ENCODE measurements at places on chromosomes 1 and 21. TPM values are rescaled to one million over a fixed set of nuclear protein-coding genes. Genes with fewer than 3 reads are reported as not detected.
A peak's percentile ranks its signal among the peaks of the same experiment; 100 is the strongest.

DNA sequence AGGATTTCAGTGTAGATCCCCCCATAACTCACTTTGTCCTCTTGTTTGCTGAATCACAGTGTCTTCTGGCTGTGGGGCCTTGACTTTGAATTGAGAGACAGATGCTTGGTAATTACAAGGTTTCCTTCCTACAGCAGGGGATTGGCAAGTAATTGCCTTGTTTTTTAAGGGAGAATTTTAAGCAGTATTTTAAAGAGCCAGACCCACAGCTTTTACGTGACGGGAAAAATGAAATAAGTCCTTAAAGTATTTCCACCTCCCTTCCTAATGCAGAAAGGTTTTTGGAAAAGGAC, 41.0 kb downstream of the PGBD5 start:
- DNase-seq, result no peak

FAM177B gene
- total RNA-seq, result not detected

DNA sequence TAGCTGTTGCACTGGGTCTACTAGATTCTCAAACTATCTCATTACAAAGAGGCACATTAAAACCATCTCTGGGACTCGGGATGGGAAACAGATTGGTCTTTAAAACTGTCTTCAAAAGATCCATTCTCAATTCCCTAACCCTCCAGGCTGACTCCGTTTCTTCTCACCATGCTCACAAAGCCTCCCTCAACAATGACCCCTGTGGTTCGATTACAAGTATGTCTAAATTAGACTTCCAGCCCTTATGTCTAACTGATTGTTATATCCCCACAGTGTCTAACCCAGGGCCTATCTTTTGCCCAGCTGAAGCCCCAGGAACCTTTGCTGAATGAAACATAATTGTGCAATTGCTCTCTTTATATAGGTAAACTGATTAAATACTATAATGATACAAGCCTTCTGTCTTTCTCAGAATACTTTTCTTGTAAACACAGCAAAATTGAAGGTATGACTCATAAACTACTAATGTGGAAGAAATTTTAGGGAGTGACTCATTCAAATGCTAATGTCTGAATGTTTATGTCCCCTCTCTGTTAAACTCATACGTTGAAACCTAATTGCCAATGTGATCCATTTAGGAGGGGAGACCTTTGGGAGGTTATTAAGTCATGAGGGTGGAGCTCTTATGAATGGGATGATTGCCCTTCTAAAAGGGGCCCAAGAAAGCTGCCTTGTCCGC, 65.6 kb upstream of the DAB1 start:
- peak; percentile 81 for DNase-seq

- DNase-seq, result no peak
Observed at GRCh38 chr1:200464784-200465400, 55.1 kb upstream of the ZNF281 start.

GRCh38 chr1:21821385-21822019, 9.4 kb downstream of the LDLRAD2 start:
- no peak for DNase-seq

DNA sequence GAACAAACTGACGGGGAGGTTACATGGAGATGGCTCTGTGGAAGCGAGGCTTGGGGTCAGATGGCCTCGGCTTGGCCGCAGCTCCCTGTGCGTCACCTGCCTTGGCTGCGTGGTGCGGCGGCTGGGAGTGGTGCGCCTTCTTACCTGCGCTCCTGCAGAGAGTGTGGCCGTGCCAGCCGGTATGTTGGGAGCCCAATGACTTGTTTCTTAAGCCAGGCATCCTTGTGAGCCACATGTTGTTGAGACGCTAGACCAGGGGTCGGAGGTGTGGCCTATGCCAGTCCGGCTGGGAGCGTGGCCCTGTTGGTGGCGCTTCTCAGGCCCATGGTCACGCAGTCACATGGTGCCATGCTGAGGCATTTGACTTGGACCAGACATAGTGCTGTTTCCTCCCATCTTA, 10.5 kb downstream of the SLX9 start:
- DNase-seq, result no peak

FMO2 gene
- not detected for total RNA-seq

DNA sequence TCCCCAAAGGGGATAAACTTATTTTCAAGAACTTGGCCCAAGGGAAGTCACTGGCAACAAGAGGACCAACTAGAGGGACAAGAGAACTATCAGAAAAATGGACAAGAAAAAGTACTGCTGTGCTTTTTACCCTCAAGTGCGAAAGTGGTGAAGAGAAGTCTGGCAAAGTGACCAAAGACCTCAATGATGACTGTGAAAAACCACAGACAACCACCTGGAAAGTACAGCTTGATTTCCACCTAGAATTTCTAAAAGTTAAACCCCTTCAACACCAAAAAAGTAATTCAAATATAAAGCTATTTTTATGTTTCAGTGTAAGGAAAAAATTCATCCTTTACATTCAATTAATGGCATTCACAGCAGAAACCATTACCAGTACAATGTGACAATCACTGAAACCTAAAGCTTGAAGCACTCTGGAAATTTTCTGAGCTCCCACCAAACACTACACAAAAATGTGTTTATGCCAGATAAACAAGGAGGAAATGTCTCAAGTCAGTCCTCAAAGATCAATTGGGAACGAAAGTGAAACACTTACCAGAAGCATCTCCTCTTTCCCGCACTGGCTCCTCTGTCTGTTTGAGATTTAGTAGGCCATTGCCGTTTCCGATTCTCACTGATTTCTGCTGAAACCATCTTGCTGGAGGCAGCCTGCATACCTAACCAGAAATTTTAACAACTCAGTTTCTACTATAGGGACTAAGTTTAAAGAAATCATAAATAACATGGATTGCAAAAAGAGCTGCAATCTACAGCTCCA, 8.3 kb downstream of the SDE2 start:
- DNase-seq, result no peak

DNA sequence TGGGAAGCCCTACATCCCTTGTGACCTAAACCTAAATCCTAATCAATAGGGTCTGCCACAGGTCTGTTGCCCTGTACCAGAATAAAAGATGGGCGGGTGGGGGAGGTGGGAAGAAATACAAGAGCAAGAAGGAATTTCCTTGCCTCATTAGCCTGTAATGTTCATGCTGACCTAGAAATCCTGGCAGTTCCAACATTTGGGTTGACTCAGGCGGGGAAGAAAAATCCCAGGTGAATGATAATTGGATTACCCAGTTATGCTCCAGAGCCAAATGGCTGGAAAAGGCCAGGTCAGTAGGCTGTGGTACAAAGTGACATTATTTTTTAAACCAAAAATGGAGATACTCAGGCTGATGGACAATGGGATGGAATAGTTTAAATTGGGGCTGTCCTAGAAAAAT, 27.3 kb upstream of the A3GALT2 start:
- no peak for DNase-seq

PINK1 gene
- total RNA-seq, result 100 TPM

GRCh38 chr1:70840260-70840953, 207.2 kb downstream of the PTGER3 start:
- DNase-seq, result peak; percentile 25

ADAMTS4 gene
- 6.6 TPM for total RNA-seq

- no peak for DNase-seq
Observed at GRCh38 chr21:34935452-34935851, 113.7 kb downstream of the RUNX1 start.

GRCh38 chr21:41815652-41816582, 49.1 kb upstream of the RIPK4 start:
- no peak for DNase-seq

GALE gene
- total RNA-seq, result 37.5 TPM

DNA sequence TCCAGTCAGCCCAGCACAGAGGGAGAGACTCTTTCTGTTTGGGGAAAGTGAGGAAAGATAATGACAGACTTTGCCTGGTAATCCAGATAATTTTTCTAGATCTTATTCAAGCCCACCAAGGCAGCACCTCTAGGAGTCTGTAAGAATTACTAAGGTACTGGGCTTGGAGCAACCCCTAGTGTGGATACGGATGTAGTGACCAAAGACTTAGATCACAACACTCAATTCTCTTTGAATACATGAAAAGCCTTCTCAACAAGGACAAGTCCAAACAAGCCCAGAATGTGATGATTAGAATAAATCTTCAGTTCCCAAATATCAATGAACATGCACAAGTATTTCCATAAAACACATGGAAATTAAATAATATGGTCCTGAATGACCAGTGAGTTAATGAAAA, 206.9 kb downstream of the MRPL39 start:
- DNase-seq, result no peak

GRCh38 chr1:53517109-53517508, 57.9 kb downstream of the DMRTB1 start:
- no peak for DNase-seq

CD34 gene
- 0.23 TPM for total RNA-seq

ERICH3 gene
- total RNA-seq, result not detected

DNA sequence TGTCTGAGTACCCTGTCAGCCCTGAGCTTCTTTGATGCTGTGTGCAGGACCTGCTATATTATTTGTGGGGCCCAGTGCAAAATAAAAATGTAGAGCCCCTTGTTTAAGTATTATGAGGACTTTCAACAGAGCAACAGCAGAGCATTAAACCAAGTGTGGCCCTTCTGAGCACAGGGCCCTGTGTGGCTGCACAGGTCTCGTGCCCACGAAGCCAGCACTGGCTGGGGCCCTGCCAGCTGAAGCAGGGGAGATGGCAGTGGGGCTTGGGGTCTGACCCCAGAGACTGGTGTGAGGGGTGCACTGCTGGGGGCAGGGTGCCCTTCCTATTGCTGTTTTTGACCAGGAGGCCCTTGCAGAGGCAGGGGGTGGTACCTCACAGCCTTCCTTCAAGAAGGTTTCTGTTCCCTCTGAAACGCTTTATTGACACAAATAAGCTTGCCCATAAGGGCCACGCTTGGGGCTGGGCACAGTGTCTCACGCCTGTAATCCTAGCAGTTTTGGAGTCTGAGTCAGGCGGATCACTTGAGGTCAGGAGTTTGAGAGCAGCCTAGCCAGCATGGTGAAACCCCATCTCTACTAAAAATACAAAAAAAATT, 2.2 kb upstream of the SEMA4A start:
- DNase-seq, result no peak

OPTC gene
- not detected for total RNA-seq

DNA sequence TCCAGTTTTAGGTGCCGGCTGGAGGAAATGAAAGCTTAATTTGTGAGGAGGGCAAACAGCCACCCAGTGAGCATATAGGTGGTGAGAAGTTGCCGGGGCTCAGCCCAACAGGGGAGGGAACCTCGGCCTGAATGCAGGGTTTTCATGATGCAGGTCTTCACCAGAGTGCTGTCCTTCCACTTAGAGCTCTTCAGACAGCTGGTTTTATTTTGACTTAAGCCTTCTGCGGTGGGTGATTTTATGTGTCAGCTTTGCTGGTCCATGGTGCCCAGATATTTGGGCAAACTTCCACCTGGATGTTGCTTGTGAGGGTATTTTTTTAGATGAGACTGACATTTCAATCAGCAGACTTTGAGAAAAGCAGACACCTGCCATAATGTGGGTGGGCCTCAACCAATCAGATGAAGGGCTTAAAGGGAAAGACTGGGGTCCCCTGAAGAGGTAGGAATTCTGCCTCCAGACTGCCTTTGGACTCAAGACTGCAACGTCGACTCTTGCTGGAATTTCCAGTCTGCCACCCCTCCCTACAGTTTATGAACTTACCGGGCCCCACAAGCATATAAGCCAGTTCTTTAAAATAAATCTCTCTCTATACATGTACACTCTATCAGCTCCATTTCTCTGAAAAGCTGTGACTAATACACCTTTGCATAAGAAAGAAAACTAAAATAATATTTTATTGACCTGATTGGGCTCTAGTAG, 72.8 kb downstream of the RHOU start:
- no peak for DNase-seq

FMO4 gene
- 0.82 TPM for total RNA-seq

SPRR2F gene
- not detected for total RNA-seq

DNA sequence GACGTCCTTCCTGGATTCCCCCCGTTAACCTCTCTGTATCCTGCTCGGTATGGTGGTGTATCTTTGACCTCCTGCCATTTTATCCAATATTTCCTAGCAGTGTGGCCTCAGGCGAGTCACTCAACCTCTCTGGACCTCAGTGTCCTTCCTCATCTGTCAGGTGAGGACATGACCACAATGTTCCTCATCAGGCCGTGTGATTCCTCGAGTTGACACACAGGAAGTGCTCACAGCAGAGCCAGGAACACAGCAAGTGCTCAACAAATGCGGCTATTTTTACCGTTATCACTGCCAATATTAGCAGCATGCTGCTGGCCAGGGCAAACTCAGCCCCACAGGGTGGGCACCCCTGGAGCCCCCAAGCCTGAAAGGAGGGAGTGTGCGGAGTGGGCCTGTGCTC, 450.2 kb downstream of the KIF26B start:
- DNase-seq, result no peak

DNA sequence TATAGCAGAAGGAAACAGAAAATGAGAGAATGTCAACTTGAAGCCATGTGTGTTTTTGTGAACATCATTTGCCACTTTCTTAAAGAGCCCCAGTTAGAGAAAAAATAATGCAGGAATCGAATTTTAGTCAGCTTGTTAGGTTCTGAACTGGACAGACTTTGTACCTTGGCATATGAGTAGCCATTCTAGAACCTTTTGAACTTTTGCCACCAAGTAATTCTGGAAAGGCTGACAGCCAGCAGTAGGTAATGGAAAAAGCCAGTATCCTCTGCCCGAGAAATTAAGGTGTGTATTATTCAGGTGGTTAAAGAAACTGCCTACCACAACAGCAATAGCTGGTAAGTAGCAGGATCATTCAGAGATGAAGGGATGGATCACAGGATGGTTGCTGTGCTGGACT, 20.7 kb downstream of the LRRC8D start:
- no peak for DNase-seq

GRCh38 chr1:64466033-64466432, 3.9 kb upstream of the CACHD1 start:
- no peak for DNase-seq

IL19 gene
- total RNA-seq, result not detected

AADACL3 gene
- not detected for total RNA-seq

- DNase-seq, result no peak
Observed at GRCh38 chr21:33151941-33152731, 77.6 kb upstream of the IFNAR2 start.

- DNase-seq, result no peak
Observed at GRCh38 chr1:52727114-52727586, 897 bp downstream of the ZYG11B start.

- no peak for DNase-seq
Observed at GRCh38 chr1:47765742-47766485, 231.3 kb downstream of the TRABD2B start.

DNA sequence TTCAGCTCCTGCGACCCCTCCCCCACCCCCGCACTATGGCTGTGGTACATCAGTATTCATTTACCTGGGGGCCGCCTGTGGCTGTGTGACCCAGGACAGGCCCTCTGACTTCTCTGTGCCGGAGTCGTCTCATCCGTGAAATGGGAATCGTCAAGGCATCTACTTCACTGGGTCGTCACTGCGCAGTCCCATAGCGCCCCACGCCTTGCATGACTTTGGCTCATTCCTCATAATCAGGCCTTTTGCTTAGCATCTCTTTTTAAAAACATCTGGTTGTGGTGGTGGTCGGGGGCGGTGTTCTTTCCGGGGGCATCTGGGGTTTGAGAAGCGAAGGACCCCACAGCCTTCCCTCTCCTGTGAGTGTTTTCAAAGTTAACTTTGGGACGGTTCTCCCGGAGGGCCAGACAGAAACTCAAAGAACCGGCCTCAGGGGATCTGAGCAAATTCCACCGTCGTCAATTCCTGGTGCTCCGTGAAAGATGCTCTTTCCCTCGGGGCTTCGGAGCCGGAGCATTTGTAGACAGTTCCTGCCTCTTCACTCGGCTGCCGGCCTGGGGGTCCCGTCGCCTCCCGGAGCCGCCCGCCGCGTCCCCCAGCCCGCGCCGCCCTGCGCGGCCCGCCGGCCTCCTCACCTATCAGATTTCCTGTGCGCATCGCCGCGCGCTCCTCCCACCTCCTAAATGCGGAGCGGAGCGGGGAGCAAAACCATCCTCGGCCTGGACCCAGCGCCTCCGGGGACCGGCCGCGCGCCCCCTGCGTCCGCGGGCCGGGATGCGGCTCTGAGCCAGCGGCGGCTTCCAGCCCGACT, at the start of gene B3GALT5:
TSS of gene B3GALT5 (plus strand) at position 708 of the 808 bp plus-strand sequence. CDS start 47,620 bp downstream, outside the sequence.
- DNase-seq, result no peak

All from HFFc6 (cell line).